ENCODE measurements at places on chromosomes 7 and 10.

DNA sequence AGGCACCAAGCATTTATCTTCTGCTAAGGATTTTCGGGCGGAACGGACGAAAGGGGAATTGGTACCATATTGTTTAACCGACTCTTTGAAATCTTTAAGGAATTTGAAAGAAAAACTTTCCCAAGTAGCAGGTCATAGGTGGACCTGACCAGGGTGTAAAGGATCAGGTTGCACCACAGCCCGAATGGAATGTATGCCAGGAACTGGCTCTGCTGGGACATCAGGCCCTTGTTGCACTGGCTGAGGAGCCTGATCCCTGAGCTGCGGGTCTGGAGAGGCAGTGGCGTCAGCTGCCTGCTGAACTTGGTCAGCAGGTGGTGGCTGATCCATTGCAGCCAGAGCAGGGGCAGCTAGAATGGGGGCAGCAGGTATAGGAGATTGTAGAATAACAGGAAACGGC is 41.4 kb upstream of the AKR1C2 start:
- no peak for DNase-seq

DNA sequence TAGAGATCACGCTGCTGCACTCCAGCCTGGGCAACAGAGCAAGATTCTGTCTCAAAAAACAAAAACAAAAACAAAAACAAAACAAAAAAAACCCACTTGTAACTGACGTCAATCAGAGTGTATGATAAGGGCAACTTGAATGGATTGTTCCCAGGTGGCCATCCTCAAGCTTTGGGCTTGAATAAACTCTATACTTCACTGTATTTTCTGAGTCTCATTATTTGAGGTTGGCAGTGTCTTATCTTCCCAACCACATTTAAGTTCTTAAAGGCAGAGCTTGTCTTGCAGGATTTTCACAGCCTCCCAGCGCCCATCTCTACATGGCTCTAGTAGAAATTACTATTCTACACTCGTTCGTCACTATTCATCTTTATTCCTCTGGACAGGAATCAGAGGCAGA is 5.1 kb upstream of the OAT start:
- no peak for DNase-seq

- no peak for DNase-seq
Observed at GRCh38 chr10:63935705-63936104, 414.5 kb downstream of the REEP3 start.

DNA sequence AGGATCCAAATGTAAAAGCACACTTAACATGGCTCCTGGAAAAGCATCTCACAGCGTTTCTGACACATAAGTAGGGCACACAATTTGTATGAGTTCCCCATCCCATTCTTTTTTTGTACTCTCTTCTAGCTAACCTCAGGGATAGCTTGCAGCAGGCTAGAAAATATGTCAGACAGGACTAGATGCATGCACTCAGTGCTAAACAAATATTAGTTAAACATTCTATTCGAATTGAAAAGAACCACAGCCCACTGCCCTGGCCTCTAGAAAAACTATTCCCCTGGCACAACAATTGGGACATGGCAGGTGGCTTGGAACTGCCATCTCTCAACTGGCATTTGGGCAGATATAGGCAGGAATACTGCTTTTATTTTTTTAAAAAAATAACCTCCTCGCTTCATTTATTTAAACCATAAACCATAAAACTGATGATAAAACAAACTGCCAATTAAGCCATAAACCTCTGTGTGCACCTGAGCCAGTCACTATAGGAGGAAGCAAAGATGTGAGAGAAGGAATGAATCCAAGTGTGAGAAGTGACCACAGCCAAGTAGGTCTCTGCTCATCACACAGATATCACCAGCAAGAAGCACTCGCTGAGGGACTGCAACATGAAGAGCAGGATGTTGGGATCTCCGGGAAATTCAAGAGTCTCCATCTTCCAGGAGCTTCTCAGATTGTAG is 394.1 kb downstream of the NEBL start:
- no peak for DNase-seq

GRCh38 chr10:12934777-12935176 is 66.7 kb downstream of the CCDC3 start:
- DNase-seq = no peak

GRCh38 chr7:73737491-73738219 is 947 bp downstream of the ABHD11 start:
- no peak for DNase-seq

DNA sequence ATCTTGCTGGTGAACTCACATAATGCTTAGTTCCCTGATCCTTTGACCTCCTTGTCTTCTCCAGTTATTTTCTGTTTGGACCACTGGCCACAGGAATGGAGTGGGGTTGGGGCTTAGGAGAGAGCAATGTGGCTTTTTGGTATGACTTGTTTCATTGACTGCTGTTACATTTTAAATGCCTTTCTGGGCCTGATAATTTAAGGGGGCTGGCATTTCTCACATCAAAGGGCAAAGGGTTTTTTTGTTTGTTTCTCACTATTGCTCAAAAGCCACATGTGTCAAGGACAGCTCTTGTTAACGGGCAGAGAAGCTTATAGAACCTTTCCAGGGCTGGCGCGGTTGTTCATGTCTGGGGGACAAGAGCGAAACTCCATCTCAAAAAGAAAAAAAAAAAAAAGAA is 161.2 kb upstream of the TNRC18 start:
- no peak for DNase-seq

- DNase-seq = no peak
Observed at GRCh38 chr10:68895041-68895440, 6.1 kb upstream of the DDX50 start.
